Midbrain (tissue), 1 donor: ENCODE measurements at places on chromosomes 3 and 15.
A peak's percentile ranks its signal among the peaks of the same experiment; 100 is the strongest.

GRCh38 chr15:58355382-58355971 lies 76.3 kb upstream of the LIPC start:
- DNase-seq = no peak

DNA sequence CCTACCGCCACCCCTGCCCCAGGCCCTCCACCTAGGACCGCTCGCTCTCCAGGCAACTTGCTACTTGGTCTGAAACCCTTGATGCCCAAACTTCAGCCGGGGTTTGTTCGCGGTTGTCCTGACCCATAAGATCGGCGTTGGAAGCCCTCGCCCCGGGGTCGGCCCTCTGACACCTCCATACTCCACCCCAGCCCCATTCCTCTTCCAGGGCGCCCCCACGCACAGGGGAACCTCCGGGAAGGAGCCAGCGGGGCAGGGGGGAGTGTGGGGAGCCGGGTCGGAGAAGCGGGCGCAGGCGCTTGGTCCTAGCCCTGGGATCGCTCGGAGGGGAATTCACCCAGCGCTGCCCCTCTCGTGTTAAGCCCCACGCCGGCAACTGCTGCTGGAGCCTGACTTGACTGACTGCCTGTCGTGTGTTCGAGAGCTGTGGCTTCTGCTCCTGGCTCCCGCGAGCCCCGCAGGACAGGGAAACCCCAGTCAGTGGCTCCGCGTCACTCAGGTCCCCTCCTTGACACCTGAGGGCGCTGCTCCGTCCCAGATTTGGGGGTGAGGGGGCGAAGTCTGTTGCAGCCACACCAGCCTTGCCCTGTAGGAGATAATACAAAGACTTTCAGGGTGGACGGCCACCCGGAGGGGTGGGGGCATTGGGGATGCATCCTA lies 675 bp downstream of the RYR3 start:
- peak; percentile 8 for DNase-seq

GRCh38 chr3:151133917-151134450 lies 48.5 kb downstream of the MED12L start:
- DNase-seq = no peak

GRCh38 chr3:127589600-127590281 lies 792 bp downstream of the TPRA1 start:
- no peak for DNase-seq
